ENCODE measurements at places on chromosomes 2 and 18.

GRCh38 chr2:232458661-232459418, 2.9 kb downstream of the ALPI start:
- DNase-seq: no peak

DNA sequence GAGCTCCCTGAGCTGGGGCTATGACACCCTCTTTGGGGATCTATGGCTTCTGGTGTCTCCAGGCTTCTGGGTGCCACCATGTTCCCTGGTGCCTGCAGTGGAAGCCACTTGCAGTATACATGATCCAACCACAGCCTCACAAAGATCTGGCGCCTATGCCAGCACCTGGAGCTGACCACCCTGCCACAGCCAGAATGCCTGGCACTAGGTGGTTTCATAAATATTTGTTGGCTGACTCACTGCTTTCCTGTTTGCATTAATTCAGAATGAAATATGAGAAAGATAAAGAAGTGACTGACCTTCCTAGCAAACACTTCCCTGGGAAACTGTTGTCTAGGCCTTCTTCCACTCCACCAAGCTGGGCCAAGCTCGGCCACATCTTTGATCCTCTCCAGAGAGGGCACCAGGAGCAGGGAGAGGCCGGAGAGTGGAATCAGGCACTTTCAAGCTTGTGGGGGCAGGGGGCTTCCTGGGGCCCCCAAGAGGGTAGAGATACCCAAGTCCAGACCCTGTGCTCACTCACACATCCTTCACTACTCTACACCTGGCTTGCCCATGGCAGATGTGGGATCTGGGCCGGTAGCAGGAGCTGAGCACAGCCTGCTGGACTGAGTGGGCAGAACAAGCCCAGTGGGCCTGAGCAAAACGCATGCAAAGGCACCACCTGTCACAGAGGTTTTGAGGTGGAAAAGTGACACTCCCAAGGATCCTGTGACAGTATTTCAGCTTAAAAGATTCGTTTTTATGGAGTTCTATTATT, 565.7 kb downstream of the SLC4A3 start:
- DNase-seq: peak; percentile 98

DNA sequence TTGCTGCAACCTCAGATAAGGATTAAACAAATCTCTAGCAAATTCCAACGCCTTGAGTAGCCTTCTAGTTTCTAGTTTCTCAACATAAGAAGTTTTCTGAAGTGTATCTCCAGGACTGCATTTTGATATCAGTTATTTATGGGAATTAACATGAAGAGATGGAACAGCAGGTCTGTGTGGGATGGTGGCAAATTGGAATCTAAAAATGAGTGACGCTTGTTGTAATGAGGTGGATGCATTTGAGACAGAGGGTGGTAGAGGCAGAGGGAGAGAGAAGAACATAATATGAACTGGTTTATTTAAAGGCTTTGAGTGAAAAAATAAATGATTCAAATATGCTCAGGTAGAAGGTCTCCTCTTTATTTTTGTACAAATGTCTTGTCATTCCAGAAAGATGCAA, 446.8 kb upstream of the GCFC2 start:
- no peak for DNase-seq

GRCh38 chr18:3624935-3625741, 175.2 kb downstream of the TGIF1 start:
- peak; percentile 95 for DNase-seq

DNA sequence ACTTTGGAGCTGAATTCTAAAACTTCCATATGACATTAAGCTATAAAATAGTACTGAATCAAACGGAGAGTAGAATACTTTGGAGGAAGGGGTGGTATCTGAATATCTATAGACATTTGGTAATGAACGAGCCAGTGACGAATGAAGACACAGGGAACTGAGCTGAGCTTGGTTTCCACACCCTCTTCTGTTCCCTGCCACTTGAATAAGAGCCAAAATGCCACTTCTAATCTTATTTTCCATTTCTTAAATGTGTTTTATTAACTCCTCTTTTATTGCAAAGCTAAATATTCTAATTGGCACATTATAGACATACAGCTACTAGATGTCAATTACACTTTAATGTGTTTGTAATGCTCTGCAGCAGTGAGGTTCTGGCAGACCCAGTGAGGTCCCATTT, 76.1 kb downstream of the AFF3 start:
- DNase-seq: no peak

DNA sequence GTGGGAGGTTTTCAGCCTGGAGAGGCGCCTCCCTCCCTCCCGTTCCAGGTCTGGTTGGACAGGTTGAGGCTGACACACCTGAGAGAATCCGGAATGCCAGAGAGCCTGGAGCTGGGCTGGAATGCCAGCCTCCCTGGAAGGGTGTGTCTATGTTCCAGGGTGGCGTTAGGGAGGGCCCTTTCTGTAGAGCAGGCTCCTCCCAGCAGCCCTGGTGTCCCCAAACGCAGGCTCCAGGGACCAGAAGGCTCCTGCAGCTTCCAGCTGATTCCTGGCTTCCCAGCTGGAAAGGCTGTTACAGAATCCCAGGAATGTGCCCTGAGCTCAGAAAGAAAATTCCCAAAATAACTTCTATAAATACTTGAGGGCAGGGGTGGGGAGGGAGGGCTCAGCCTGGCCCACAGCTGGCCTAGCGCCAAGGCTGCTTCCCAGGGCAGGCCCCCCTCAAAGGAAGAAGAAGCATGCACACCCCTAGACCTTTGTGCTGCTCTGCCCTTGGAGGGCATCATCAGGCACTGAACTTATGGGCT, 85.4 kb downstream of the STPG4 start:
- peak; percentile 96 for DNase-seq

DNA sequence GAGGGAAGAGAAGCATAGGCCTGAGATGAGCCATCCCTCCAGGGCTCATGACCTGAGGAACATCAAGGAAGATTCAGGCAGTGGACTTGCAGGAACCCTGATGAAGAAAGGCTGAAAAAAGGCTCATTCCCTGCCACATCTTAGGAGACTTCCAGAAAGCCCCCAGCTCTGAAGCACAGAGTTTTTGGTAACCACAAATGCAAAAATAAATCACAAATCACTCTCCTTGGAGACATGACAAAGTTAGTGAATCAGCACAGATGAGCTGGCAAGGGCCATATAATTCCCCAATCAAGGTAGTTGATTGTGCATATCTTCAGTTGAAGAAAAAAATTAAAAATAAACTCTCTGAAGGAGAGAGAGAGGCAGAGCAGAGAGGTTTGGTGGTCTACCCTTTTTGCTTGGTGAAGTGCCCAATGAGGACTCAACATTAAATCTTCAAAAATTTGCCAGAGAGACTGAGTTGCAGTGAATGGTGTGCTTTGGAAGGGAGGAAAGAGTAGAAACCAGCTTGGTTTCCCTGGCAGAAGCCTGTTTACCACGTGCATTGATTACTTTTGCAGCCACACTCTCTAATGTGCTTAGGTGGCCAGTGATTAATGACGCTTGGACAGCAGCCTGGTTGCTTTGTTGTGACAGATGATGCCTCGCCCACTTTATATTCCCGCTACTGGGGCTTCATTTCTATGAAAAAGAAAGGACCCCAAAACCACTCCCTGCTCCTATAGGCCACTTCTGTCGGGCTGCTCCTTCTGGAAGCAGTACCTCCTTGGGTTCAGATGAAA, 257.4 kb upstream of the SLC14A2 start:
- DNase-seq: peak; percentile 17

DNA sequence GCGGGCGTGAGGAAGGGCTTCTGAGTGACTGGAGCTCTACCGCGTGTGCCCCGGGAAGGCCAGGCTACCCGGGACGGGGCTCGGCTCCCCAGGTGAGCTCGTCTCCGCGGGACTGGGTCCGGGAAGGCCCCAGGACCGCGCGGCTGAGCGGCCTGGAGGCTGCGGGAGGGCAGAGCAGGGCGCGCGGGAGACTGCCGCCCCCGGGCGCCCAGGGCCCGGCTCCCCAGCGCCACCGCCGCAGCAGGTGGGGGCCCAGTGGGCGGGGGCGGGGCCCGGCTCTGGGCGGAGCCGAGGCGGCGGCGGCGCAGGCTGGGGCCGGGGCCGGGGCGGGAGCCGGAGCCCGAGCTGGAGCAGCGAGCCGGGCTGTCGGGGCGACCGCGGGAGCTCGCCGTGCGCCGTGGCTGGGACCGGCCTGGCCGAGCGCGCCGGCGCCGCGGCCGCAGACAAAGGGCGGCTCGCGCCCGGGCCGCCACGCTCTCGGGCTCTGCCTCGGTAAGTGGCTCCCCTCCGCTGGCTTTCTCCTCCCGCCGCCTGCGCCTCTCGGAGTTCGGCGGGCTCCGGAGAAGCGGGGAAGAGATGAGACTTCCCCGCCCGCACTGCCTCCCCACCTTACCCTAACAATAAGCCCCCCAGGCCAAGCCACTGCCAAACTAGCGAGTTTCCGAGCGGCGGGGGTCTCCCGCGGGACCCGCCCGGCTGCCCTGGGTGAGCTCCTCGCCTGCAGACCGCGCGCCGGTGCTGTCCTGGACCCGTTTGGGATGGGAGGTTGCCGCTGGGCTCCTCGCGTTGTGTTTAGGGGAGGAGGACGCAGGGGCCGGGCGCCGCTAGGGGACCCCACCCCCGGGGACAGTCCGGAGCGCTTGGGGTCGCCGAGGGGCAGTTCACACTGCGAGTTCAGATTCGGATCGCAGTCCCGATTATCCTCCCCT, at the start of gene MAPK4:
TSS of gene MAPK4 (plus strand) at position 336 of the 929 bp plus-strand sequence. CDS start 103,872 bp downstream, outside the sequence.
- DNase-seq: no peak

DNA sequence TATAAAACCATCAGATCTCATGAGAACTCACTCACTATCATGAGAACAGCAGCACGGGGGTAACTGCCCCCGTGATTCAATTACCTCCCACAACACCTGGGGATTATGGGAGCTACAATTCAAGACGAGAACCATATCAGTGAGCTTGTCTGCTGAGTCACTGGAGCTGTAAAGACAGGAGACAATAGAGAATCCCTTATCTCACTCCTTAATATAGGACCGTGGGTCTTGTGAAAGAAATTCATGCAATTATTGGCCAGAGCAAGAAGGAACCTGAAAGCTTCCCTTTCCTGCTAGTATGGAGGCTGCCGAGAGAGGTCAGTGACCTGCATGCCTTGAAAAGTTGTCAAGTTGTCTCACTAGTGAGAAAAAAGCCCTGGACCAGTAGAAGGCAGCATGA, 9.5 kb upstream of the TNFAIP6 start:
- DNase-seq: no peak

GRCh38 chr2:60858897-60859311, 22.5 kb upstream of the REL start:
- DNase-seq: peak; percentile 46

GRCh38 chr2:181780657-181781056, 100.3 kb upstream of the NEUROD1 start:
- peak; percentile 55 for DNase-seq

DNA sequence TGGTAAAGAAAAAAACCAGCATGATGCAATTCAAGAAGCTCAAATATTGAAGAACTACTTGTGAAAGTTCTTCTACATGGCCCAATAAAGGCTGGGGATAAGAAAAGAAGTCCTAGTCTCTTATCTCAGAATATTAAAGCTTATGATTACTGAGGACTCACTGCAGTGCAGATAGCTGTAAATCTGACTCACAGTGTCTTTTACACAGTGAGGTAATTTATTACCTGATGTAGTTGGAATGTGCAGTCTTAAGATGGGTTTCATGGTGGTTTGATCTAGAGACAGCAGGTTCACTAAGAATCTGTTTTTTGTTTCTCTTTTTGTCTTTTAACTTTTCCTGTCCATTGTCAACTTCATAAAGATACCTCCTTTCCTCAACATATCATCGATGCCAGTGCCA, 484.0 kb upstream of the MAP2 start:
- DNase-seq: no peak

GRCh38 chr2:190572246-190572645, 37.7 kb upstream of the NEMP2 start:
- peak; percentile 62 for DNase-seq

DNA sequence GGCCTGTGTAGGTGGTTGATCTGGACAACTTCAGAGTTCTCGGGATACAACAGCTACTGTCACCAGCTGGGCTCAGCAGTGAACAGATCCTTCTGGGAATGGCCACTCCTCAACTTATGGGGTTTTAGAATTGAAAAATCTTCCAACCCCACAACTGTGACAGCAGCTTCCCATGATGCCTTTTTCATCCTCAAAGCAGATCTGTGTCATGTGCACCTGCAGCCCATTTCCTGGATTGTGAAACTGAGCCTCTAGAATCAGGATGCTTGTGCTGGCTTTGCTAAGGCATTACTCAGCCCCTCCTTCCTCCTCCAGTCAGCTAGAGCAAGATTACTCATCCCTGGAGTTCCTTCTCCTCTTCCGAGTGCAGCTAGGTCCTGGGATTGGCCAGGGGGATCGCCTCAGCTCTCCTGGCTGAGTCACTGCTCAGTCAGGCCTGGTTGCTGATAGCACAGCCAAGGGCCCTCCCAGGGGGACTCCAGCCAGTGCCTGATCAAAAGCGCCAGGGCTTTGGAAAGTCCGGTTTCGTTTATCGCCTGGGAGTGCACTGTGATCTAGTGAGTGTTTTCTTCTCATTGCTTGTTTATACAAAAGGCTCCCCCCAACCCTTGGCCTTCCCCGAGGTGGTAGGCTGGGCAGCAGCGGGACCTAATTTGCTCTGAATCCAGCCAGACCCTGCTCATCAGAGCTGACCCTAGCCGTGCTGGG, 2.4 kb upstream of the LPIN1 start:
- peak; percentile 99 for DNase-seq

DNA sequence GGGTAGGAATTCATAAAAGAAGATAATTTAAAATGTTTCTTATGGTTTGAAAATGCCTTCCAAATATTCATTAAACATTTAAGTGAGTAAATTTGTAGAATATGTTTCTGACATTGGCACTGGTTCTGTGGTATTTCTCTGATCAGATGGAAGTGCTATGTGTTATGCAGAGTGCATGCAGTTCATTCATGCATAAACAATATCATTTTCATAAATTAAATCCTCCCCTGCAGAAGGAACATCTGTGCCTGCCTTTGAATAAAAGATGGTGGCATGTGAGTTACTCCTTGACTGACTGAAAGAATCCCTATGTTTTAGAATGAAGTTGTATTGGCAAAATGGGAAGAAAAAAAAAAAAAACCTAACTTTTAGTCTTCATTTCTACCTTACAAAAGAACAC, 5.9 kb downstream of the NEUROD1 start:
- DNase-seq: no peak

DNA sequence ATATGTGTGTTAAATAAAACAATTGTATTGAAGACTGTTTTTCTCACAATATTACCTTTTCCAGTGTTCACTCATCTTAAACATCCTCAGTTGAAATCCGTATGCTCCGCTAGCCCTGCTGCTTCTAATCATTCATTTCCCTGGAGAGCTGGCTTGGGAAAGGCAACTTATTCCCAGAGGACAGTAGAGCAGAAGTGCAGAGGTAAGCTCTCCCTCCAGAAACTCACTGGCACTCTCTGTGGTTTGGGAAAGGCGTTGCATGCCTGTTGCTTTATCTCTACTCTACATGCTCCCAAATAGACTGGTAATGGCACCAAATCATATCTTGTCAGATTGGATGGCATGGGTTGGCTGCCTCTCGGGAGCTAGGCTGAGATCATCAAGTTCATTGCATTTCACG, 117.1 kb upstream of the BOD1L2 start:
- peak; percentile 42 for DNase-seq
